ENCODE measurements at places on chromosomes 2 and 18.

DNA sequence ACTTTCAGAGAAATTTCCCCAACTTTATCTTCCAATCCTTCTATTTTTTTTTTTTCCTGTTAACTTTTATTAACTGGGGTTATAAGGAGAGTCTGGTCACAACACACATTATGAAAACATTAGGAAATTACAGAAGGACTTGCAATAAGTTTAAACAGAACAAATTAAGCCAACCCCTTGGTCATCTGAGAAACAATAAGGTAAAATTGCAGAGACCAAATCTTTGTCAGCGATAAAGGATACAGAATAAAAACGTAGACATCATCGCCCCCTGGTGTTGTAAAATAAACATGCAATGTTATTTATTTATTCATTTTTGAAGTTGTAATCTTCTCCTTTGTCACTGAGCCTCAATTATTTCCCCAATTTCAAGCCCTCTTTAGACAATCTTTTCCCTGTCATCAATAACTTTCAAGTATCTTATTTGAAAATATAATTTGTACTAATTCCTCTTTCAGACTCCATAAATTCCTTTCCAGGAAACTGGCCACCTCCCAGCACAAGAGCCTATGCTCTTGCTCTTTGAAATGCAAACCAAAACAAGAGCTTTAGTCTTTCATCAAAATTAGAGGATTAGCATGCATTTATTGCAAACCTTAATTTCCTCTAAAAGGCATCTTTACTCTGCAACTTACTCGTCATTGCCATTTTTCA is 19.5 kb downstream of the G6PC2 start:
- no peak for DNase-seq

DNA sequence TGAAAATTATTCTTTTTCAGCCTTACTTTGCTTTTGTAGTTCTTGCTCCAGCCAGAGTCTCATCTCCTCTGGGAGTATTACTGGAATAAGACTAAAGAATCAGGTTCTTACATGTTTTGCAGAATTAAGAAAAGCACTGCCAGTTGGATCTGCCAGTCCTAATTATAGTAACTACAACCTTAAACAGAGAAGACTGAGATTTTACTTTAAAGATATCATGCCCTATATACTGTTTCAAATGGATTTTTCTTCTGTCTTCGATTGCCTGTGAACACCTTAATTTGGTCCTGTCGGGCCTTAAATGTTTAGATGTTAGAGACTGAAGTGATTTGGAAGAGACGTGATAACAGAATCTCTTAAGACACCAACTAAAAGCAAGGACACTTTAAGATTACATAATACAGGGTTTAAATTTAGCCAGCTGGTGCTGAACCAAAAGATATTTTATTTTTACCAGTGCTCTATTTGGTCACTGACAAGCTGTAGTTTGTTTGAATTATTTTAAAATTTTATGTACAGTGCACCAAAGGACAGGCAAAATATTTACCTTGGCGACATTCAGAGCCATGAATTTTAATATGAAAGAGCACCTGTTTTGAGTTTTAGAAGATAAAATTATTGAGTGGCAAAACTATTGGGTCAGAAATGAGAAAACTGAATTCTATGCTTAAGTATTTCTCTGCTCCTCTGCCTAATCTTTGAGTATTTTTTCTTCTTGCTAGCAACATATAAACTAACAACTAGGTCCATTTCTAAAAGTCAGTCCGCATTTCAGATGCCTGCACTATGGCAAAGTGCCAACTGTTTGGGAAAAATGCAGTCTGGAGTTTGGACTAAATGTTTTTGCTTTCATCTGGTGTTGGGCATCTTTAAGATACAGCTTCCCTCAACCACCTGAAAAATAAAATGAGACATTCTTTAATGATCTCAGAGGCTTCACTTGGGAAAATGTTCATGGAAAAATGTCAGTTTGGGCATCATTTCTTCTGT is 300.0 kb downstream of the XIRP2 start:
- no peak for DNase-seq

- no peak for DNase-seq
Measured at GRCh38 chr2:37350034-37350433, 5.6 kb downstream of the QPCT start.

DNA sequence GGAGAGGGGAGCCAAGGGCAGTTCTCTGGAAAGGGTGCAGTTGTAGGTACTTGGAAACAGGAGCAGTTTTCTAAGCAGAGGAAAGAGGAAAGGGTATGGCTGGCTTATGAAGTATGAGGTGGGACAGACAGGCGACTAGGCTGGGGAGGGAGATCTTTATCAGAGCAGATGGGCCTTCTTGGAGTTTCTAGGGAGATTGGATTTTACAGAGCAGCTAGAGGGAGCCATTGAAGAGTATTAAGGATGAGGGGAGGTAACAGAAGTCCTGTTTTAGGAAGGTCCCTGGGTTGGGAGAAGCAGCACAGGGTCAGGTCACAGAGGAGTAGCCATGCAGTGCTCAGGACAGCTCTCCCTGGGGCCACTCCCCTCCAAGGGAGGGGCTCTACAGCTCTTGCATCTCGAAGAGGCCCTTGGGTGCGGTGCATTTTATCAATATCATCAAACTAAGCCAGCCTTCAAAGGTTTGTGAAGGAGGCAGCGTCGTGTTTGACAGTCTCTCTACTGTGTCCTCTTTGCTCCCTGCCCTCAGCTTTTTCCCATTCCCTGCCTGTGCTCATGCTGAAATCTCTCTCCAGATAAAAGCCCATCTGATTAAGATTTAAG is 154.3 kb downstream of the SETBP1 start:
- no peak for DNase-seq

GRCh38 chr2:204115137-204116056 is 178.8 kb downstream of the ICOS start:
- DNase-seq: peak; percentile 34

DNA sequence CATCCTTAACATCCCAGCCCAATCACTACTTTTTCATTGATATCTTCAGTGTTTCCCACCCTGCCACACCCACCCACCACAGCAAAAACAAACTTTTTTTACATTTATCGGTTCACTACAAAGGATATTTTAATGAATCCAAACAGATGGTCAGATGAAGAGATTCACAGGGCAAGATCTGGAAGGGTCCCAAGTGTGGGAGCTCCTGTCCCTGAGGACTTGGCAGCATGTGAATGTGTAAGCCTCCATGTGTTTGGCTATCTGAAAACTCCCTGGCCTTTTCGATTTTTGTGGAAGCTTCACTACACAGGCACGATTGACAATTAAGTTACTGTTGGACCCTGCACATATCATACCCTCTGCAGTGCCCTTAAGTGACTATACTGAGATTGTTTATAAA is 48.1 kb upstream of the CRIM1 start:
- no peak for DNase-seq

- no peak for DNase-seq
Measured at GRCh38 chr2:149686136-149687051, 98.8 kb upstream of the MMADHC start.

GRCh38 chr2:219155054-219155644 is 5.5 kb downstream of the NHEJ1 start:
- no peak for DNase-seq

GRCh38 chr2:216352653-216353270 is 19.5 kb downstream of the MARCHF4 start:
- DNase-seq: no peak
